ENCODE measurements at places on chromosomes 11 and 22. TPM values are rescaled to one million over a fixed set of nuclear protein-coding genes. Genes with fewer than 3 reads are reported as not detected.

DNA sequence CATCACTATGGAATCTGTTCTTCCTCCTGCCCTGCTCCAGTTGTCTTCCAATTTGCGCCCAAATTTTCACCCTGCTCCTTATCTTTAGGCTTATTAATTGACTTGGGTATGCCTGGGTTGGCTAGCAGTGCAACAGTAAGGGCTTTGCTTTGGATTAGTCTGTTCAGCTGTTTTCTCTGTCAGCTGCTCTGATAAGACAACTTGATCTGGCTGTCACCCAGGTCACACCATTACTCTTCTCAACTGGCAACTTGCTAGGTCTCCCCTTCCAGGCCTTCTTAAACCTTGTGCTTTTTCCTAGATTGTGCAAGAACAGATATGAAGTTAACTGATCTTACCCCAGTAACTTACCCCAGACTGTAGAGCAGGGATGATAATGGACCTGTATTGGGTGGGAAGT, 357.8 kb upstream of the LARGE1 start:
- no peak for DNase-seq
- H3K27ac ChIP-seq, result no peak overlapping the region
- no peak overlapping the region for H3K4me3 ChIP-seq
- H3K36me3 ChIP-seq, result no peaks in the 10 kb centered on the region

DNA sequence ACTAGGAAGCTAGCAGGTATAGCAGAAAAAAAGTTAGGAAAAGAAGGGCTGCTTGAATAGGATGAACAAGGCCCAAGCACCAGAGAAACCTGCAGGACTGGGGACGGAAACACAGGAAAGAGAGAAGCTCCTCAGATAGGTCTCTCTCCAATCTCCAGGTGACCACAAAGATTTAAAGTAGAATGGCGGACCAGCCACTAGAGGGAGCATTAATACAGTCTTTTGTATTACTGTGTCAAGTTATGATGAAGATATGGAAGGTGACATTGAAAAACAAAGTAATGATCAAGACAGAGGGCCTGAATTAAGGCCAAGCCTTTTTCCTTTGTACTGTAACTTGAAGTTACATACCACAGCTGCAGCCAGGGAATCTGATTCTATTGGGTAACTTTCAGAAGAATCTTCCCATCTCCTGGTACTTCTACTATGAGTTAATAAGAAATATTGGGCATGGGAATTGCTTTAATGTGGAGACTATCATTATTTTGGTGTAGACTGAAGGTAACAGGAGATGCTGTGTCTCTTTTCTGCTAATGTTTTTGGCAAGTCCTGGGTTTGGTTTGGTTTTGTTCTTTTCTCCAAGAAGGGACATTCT, 33.8 kb downstream of the OR2AG2 start:
- no peak overlapping the region for H3K4me3 ChIP-seq
- H3K27ac ChIP-seq, result no peak overlapping the region
- no peaks in the 10 kb centered on the region for H3K36me3 ChIP-seq
- no peak for DNase-seq
- H3K27me3 ChIP-seq, result no peaks in the 10 kb centered on the region

DNA sequence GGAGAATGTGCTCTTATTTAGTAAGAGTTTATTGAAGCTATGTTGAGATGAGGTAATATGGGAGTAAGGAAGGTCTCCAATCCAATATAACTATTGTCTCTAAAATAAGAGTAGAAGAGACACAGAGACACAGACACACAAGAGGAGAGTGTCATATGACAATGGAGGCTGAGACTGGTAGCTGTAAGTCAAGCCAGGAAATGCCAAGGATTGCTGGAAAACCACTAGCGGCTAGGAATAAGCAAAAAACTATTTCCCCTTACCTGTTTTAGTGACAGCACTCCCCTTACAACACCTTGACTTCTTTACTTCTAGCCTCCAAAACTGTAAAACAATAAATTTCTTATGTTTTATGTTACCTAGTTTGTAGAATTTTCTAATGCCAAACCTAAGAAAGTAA, 1652.8 kb downstream of the LRRC4C start:
- H3K27me3 ChIP-seq, result no peaks in the 10 kb centered on the region
- H3K4me1 ChIP-seq, result no peaks in the 10 kb centered on the region
- no peak overlapping the region for H3K27ac ChIP-seq
- no peaks in the 10 kb centered on the region for H3K36me3 ChIP-seq

GRCh38 chr22:17972385-17973191, 51.8 kb downstream of the MICAL3 start:
- H3K4me3 ChIP-seq, result no peak overlapping the region
- no peaks in the 10 kb centered on the region for H3K27me3 ChIP-seq
- DNase-seq, result no peak
- H3K27ac ChIP-seq, result peak overlapping the region; percentile 61
- no peaks in the 10 kb centered on the region for H3K36me3 ChIP-seq

GRCh38 chr11:2187280-2187707, 15.7 kb upstream of the TH start:
- H3K4me3 ChIP-seq, result no peak overlapping the region
- no peaks in the 10 kb centered on the region for H3K4me1 ChIP-seq
- H3K27me3 ChIP-seq, result no peaks in the 10 kb centered on the region
- no peak for DNase-seq
- no peaks in the 10 kb centered on the region for H3K36me3 ChIP-seq
- no peak overlapping the region for H3K27ac ChIP-seq

GRCh38 chr22:27133681-27134314, 476.4 kb downstream of the MIAT start:
- no peak overlapping the region for H3K27ac ChIP-seq
- DNase-seq, result no peak
- H3K36me3 ChIP-seq, result no peaks in the 10 kb centered on the region

DNA sequence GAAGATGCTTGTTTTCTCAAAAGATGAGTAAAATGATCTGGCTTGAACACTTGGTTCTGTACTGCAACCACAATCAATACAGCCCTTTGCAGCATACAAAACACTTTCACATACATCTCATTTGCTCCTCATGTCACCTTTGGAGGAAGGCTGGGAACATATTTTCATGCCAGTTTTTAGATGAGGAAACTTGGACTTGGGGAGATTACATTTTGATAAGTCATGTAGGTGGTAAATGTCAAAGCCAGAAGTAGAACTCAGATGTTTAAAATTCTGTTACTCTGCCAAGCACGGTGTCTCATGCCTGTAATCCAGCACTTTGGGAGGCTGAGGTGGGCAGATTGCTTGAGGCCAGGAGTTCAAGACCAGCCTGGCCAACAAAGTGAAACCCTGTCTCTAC, 121.8 kb downstream of the MICAL2 start:
- no peak for DNase-seq
- no peak overlapping the region for H3K4me3 ChIP-seq
- no peaks in the 10 kb centered on the region for H3K27me3 ChIP-seq
- peak overlapping the region; percentile 73 for H3K27ac ChIP-seq
- H3K4me1 ChIP-seq, result peaks cover 33% of the 10 kb centered on the region

DNA sequence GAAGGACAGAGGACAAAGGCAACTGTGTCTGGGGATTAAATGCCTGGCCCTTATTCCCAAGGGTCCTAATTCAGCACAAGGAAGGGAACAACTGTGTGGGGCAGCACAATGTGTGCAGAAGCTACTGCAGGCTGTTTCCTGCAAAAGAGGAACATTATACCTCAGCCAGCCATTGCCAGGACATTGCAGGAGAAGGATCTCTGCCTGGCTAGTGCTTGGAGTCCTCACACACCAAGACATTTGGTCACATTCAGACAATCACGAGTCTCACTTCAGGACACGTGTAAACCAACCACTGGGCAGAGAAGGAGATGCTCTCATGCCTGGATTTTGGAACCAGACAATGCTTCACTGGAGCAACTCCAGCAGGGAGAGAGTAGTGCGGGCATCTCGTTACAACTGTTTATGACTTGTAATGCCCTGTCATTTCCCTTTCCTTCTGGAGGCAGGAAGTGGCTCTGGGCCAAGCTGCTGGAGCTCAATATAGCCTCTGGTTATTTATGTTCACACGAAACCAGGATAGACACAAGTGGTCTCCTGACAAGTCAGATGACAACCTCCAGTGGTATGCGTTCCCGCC, 23.9 kb upstream of the ZC3H12C start:
- no peak overlapping the region for H3K4me3 ChIP-seq
- no peaks in the 10 kb centered on the region for H3K4me1 ChIP-seq
- no peak for DNase-seq

GRCh38 chr22:37425800-37426705, 1.2 kb downstream of the ELFN2 start:
- H3K36me3 ChIP-seq, result no peaks in the 10 kb centered on the region
- DNase-seq, result no peak
- H3K4me3 ChIP-seq, result no peak overlapping the region

GRCh38 chr11:100849901-100850235, 162.8 kb downstream of the ARHGAP42 start:
- H3K36me3 ChIP-seq, result no peaks in the 10 kb centered on the region
- peak overlapping the region; percentile 22 for H3K27ac ChIP-seq
- no peak overlapping the region for H3K4me3 ChIP-seq
- H3K27me3 ChIP-seq, result no peaks in the 10 kb centered on the region
- no peak for DNase-seq
- H3K4me1 ChIP-seq, result no peaks in the 10 kb centered on the region

DNA sequence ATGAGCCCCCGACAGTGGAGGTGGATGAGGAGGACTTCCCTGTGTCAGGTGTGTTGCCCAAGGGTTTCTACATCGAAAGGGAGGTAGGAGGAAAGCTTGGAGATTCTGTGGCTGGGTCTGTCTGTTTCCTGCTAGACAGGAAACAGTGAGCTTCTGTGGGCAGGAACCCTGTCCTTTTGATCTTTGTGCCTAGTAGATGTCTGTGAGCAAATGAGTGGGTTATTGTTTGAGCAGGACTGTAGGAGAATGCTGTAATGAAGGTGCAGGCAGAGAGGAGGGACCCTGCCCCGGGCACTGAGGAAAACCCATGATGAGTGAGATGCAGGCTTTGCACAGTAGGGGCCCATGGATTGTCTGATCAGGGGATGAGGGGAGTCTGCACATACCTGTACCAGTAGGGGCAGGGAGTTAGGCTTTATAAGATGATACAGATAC, 14.0 kb downstream of the USP35 start:
- no peaks in the 10 kb centered on the region for H3K27me3 ChIP-seq
- no peak for DNase-seq
- no peak overlapping the region for H3K27ac ChIP-seq
- H3K4me3 ChIP-seq, result no peak overlapping the region
- H3K4me1 ChIP-seq, result no peaks in the 10 kb centered on the region

DNA sequence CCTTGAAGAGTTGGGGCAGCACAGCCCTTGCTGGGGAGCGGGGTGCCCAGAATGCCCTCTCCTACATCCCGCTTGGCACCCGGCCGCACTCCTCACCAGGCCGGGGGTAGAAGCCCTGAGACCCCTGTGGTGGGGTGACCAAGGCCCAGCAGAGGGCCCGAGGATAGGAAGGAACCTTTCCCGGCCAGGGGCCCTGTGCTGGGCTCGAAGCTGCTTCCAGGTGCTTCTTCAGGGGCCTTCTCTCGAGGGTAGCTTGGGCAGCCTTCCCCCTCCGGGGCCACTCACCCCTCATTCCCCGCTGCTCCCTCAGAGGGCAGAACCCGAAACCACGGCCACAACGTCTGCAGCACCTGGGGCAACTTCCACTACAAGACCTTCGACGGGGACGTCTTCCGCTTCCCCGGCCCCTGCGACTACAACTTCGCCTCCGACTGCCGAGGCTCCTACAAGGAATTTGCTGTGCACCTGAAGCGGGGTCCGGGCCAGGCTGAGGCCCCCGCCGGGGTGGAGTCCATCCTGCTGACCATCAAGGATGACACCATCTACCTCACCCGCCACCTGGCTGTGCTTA, 752 bp downstream of the MUC2 start:
- H3K4me3 ChIP-seq, result no peak overlapping the region
- H3K4me1 ChIP-seq, result peaks cover 12% of the 10 kb centered on the region
- H3K36me3 ChIP-seq, result no peaks in the 10 kb centered on the region
- H3K27me3 ChIP-seq, result no peaks in the 10 kb centered on the region
- no peak overlapping the region for H3K27ac ChIP-seq

- no peaks in the 10 kb centered on the region for H3K27me3 ChIP-seq
- DNase-seq, result no peak
- H3K27ac ChIP-seq, result peak overlapping the region; percentile 54
- peaks cover 23% of the 10 kb centered on the region for H3K36me3 ChIP-seq
Measured at GRCh38 chr11:18618342-18619025, 15.7 kb downstream of the SPTY2D1 start.

DNA sequence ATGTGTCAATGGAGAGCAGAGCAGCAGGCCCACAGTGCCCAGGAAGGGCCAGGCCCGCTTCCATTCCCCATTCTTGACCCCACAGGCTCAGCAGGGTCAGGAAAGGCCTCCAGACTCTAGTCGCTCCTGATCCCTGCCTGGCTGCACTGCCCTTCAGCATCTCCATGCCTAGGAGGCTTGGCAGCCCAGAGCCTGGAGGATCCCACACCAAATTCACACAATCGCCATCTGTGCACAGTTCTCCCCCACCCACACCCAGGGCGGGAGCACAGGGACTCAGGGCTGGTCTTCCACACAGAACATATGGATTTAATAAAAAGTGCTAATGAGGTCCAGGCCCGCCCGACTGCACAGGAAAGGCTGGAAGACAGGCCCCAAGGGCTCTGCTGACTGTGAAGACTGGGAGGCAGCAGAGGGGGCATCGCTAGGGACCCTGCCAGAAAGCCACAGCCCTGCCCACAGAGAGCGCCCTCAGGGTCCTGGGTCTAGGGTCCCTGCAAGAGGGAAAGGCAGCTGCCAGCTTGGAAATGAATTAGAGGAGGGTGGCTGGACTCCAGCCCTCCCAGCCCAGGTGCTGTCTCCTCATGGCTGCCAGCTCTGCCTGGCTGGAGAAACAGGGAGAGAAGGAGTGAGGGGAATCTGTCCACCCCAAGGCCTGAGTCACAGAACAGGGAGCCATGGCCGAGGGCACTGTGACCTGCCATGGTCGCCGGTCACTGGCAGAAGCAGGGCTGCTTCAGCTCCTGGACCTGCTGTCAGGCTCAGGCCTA, 39.7 kb downstream of the DKK3 start:
- no peak for DNase-seq
- H3K27me3 ChIP-seq, result no peaks in the 10 kb centered on the region
- H3K4me3 ChIP-seq, result no peak overlapping the region
- H3K4me1 ChIP-seq, result peaks cover 100% of the 10 kb centered on the region
- peak overlapping the region; percentile 76 for H3K27ac ChIP-seq

- H3K4me1 ChIP-seq, result peaks cover 5% of the 10 kb centered on the region
- no peak for DNase-seq
- H3K36me3 ChIP-seq, result no peaks in the 10 kb centered on the region
- H3K27ac ChIP-seq, result no peak overlapping the region
- no peak overlapping the region for H3K4me3 ChIP-seq
Measured at GRCh38 chr11:134362192-134362901, 30.6 kb downstream of the GLB1L2 start.

GRCh38 chr22:33697640-33698039, 222.6 kb downstream of the LARGE1 start:
- H3K27ac ChIP-seq, result no peak overlapping the region
- no peaks in the 10 kb centered on the region for H3K4me1 ChIP-seq
- H3K4me3 ChIP-seq, result no peak overlapping the region
- H3K36me3 ChIP-seq, result peaks cover 11% of the 10 kb centered on the region

GRCh38 chr11:1714908-1715885, 18.2 kb downstream of the KRTAP5-6 start:
- H3K27ac ChIP-seq, result no peak overlapping the region
- DNase-seq, result no peak
- H3K4me3 ChIP-seq, result no peak overlapping the region

Gene OR5T3
- not detected for total RNA-seq

Gene HSPB2
- total RNA-seq, result 5.5 TPM

Gene PAFAH1B2
- total RNA-seq, result 65.8 TPM
